Stimulated activated CD4-positive, alpha-beta T cell treated with anti-CD3 and anti-CD28 coated beads, Interleukin-15, amount 100 ng/mL, for 48 hours (primary cell): ENCODE measurements at places on chromosomes 16 and 17.
A peak's percentile ranks its signal among the peaks of the same experiment; 100 is the strongest.

DNA sequence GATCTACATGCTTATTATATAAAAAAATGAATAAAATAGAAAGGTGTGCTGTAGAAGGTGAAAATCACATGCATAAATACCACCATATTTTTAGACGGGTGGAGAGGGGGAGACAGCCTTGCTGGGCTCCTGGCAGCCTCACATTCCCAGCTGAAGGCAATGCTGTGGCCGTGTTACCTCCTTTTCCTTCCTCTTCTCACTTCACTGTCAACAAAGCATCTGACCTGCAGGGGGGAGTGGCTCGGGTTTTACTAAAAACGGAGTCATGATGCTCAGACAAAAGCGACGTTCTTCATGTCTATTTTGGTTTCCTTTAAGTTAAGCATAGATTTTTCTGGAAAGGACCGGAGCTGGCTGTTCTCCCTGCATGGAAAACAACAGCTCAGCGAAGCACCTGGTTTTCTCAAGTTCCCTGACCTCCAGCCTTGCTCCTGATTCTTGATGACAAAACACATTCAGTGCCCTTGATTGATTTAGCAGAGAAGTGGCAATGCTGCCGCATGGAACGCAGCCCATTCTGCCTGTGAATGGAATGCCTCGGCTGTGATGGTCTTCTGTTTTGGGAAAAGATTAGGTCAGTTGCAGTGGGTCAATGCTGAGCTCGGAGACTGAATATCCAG is 5.5 kb upstream of the RPTOR start:
- DNase-seq = no peak

DNA sequence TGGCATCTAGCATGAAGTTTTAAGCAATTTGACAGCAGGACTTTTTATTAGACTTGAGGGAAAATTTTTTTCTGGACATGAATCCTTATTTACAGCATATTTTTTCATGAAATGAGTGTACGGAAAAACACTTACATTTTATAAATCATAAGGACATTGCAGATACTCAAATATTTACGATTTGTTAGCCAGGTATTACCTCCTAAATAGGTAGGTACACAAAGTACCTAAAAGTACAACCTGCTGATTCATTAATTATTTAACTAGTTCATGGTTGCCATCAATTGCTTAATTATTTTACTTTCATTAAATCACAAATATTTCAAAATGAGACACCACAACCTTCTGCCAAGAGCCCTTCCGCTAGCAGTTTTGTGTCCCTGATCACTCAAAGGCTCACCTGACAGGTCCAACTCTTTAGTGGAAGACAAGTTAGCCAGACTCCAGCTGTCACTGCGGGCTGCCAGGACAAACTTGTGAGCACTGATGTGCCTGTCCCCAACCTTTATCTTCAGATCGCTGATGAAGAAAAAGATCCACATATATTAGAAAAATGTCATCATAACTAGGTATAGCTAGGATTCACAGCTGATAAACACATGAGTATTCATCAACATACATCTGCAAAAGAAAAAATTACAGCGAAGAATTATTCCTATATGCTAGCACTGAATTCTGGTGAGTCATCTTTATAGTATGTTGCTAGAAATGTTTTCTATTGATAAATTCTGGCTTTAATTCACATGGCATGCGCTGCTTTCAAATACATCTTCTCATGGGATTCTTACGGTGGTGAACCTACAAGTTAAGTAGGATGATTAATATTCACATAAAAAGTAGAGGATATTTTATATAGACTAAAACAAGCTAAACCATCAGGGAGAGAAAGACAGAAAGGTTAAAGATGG is 28.2 kb downstream of the ANKFY1 start:
- DNase-seq = no peak

GRCh38 chr16:50314665-50315064 is 48.3 kb downstream of the ADCY7 start:
- no peak for DNase-seq

GRCh38 chr16:80045861-80046260 is 445.3 kb upstream of the MAF start:
- no peak for DNase-seq

DNA sequence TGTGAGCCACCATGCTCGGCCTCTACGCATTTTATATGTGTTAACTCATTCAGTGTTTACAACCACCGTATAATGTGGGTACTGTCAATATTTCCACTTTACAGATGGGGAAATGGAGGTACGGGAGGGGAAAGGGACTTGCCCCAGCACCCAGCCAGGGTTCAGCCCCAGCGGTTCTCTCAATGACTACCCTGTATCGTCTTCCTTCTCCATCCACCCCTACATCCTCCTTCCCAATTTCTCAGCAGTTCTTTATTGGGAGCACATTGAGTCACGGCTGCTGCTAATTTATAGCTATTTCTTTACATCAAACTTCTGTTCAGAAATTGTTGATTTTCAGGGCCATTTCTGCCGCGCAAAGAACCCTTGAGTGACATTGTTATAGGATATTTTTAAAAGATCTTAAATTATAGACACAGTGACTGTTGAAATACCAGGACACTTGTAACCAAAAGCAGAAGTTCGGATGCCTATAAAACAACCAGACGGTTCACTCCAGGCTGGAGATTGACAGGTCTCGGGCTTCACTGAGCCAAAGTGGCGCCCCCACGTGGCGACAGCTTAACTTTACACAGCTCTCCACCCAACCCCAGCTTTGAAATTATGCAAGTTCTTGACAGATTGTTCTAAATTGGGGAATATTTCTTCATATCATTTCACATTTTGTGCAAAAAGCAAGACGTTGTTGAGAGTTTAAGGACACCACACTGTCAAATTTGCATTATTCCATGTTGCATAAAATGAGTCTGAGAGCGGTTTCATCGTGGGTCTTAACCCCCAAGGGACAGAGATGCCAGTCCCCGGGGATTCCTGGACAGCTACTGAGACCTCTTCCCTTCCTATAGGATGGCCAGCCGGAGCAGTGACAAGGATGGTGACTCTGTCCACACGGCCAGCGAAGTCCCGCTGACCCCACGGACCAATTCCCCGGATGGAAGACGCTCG is 11.8 kb downstream of the SYT17 start:
- peak; percentile 29 for DNase-seq

GRCh38 chr16:81371106-81371505 is 56.3 kb downstream of the GAN start:
- DNase-seq = no peak

GRCh38 chr16:5075637-5076036 is 4.0 kb downstream of the ALG1 start:
- no peak for DNase-seq

DNA sequence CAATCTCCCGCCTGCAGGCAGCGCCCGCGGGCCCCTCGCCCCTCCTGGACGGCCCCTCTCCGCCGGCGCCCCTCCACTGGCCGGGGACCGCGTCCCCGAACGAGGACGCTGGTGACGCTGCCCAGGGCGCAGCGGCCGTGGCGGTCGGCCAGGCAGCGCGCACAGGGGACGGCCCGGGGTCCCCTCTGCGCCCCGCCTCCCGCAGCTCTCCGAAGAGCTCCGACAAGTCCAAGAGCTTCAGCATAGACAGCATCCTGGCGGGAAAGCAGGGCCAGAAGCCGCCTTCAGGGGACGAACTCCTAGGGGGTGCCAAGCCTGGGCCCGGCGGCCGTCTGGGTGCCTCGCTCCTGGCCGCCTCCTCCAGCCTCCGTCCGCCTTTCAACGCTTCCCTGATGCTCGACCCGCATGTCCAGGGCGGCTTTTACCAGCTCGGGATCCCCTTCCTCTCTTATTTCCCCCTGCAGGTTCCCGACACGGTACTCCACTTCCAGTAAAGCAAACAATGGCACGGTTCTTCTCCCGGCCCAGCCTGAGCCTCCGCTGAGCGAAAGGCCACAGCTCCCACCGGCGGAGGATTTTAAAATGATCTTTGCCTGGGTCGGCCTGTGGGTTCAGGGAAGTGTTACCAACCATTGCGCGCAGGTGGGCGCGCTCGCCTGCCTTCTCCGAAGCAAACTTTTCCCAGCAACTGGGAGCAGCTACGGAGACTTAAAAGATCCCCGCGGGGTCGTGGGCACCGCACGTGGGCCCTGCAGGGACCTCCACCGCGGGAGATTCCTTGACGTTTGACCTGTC is 1.1 kb downstream of the FOXL1 start:
- DNase-seq = no peak

DNA sequence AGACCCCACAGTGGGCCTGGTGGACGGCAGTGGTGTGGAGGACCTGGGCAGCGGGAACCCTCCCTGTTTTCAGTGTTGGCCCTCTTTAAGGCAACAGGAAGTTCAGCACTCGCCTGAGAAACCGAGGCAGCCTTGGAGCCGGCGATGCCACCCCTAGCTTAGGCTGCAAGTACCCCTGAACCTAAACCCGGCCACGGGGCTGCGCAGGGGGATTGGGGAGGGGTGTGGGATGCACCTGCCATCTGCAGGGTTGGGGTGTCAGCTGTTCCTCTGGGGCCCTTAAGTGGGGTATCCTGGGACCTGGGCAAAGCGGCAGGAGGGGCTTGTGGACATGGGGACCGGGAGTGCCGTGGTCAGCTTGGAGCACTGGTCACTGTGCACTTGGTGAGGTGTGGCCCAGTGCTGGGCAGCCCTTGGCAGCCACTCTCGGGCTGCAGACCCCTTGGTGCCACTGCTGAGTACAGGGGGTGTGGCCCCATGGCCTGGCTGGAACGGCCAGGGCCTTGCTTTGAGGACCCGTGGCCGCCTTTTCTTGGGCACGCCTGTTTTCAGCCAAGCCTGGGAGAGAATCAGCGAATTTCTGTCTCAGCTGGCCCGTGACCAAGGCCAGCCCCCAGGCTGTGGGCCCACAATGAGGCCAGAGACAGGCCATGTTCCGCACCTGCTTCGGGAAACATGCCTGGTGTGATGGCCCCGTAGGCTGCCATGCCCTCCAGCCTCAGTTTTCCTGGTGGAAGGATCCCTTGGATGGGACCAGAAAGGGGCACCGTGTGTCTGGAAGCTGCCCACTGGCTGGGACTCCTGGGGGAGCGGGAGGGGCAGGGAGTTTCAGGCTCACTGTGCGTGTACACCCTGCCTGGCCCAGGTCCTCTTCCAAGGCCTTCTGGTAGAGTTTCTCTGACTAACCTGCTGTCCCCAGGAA is 4.1 kb upstream of the SLC25A10 start:
- no peak for DNase-seq

- no peak for DNase-seq
These were observed 6.4 kb downstream of the ZNF764 start for GRCh38 chr16:30551781-30552180.
